ENCODE measurements at places on chromosomes 16 and 17.

- no peak for DNase-seq
Observed at GRCh38 chr17:18040261-18040858, 1.2 kb downstream of the GID4 start.

DNA sequence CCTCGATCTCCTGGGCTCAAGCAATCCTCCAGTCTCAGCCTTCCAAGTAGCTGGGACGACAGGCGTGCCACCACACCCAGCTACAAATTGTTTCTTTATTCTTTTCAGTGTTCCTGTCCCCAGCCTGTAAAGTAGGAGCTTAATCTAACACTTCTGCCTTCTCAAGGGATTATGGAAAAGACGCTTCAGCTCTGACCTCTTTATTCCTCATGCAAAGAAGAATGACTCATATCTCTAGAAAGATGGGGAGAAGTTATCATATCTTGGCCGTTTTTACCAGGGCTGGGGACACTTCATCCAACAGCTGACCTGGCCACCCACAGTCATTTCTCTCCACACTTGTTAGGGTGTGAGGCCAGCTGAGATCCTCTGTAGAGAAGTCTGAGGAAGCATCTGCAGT, 172.6 kb downstream of the HAPSTR1 start:
- DNase-seq: no peak

GRCh38 chr16:75083813-75084212, 32.8 kb downstream of the LDHD start:
- DNase-seq: no peak

- DNase-seq: no peak
Observed at GRCh38 chr16:88893127-88893968, 26.9 kb upstream of the PABPN1L start.

GRCh38 chr16:49857423-49858181, 1.7 kb upstream of the ZNF423 start:
- DNase-seq: peak; percentile 79

GRCh38 chr17:70618641-70619040, 449.3 kb downstream of the KCNJ2 start:
- no peak for DNase-seq

GRCh38 chr16:24748242-24748641, 18.8 kb downstream of the TNRC6A start:
- DNase-seq: peak; percentile 64

GRCh38 chr16:28321700-28322411, 29.5 kb downstream of the SBK1 start:
- DNase-seq: peak; percentile 65

- DNase-seq: no peak
Observed at GRCh38 chr17:29624586-29624985, 1.9 kb upstream of the CORO6 start.

GRCh38 chr17:28598389-28598788, 436 bp downstream of the SPAG5 start:
- DNase-seq: no peak

DNA sequence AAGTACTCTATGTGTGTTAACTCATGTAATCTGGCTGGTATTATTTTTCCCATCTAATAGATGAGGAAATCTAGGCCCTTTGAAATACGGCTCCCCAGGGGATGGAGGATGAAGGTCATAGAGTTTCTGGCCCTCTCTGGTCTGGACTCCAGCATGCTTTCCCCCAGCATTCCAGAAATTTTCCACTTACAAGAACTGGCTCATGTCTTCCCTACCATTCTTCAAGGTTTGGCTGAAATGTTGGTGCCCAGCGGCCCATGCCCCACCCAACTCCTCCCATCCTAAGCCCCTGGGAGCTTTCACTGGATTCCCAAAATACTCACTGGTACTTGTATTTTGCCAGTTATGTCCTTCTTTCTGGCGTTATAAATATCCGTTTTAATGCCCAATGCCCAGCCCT, 237.5 kb upstream of the NLRP1 start:
- no peak for DNase-seq

DNA sequence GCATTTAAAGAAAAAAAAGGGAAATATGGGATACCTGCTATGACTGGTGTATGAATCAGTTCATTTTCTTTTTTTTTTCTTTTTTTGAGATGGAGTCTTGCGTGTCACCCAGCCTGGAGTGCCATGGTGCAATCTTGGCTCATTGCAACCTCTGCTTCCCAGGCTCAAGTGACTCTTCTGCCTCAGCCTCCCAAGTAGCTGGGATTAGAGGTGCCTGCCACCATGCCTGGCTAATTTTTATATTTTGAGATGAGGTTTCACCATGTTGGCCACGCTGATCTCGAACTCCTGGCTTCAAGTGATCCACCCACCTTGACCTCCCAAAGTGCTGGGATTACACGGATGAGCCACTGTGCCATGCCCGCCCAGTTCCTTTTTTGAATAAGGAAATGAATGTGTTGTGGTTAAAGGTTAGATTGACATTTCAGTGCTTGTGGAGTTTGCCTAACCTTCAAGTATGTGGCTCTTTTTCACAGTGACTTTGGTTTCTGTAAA, 7.7 kb downstream of the HAPSTR1 start:
- peak; percentile 66 for DNase-seq

DNA sequence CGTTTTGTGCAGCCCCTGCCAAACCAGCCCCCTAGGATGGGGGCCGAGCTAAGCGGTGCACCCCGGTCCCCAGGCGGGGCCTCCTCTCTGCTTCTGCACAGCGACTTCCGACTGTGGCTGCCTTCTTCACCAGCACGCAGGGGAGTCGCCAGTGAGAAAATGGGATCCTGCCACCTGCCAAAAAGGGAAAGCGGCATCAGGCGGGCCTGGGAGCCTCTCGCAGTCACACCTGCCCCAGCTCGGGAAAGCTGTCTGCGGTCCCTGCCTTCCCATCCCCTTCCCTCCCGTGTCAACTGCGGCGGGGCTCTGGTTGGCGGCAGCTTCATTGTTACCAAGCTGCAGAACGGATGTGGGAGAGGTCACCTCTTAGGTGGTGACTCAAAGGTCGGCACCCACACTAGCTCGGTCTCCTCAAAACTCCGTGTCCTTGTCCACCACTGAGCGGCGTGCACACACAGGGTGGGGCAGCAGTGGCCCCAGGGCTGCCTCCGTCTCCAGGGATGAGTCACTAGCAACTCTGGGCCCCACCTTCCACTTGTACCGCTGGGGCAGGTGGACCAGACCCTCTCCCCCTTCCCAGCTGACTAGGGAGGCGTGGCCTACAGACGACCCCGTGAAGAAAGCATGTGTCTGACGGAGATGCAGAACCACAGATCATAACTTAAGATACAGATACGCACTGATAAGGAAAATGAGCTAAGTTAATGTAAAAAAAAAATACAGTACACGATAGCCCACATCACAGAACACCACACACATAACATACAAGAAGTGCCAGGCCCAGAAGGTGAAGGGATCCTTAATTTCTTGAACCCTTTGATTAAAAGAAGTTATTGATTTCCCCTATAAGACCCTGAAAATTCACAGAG, 1.5 kb upstream of the PCYT2 start:
- DNase-seq: peak; percentile 30

DNA sequence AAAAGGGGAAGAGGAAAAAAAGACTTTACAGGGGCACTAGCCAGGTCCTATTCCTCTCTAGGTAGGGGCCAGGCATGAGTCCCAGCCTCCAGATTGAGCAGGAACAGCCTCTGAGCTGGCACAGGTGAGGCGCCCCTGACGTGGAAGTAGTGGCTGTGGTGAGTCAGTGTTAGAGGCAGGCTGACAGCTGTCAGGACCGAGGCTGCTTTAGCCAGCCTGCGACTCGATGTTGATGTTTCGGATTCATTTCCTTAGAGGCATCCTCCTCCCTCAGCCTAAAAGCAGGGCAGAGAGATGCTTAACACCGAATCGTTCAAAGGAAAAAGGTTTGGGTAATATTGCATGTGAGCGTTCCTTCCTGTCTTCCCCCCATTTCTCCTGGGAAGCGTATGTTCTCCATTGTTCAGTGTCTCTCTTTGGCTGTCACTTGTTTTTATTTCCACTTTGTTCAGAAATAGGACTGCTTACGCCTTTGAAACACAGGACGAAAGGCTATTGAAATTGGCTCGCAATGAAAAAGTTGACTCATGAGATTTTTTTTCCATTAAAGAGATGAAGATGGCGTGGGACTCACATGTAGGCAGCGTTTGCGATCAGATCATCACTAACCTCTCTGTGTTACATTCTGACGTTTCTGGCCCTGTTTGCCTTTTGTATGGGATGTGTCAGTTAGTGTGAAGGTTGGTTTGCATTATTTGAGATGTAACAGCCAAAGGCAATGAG, 1.3 kb downstream of the KIAA0513 start:
- no peak for DNase-seq

DNA sequence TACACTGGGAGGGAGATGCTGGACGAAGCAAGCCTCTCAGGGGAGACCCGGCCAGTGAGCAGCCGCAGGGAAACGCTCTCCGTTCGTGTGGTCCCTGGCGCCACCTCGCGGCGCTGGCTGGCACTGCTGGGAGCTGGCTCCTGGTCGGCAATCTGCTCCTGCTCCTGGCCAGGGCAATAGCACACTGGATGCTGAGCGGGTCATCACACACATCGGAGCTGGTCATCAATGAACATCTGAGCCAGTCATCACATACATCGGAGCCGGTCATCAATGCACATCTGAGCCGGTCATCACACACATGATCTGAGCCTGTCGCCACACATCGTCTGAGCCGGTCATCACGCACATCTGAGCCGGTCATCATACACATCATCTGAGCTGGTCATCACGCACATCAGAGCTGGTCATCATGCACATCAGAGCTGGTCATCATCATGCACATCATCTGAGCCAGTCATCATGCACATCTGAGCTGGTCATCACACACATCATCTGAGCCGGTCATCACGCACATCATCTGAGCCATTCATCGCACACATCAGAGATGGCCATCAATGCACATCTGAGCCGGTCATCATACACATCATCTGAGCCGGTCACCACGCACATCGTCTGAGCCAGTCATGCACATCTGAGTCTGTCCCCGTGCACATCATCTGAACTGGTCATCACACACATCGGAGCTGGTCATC, 217.3 kb downstream of the RBFOX3 start:
- peak; percentile 77 for DNase-seq

GRCh38 chr17:48663134-48663924, 37.2 kb upstream of the HOXB9 start:
- DNase-seq: no peak

DNA sequence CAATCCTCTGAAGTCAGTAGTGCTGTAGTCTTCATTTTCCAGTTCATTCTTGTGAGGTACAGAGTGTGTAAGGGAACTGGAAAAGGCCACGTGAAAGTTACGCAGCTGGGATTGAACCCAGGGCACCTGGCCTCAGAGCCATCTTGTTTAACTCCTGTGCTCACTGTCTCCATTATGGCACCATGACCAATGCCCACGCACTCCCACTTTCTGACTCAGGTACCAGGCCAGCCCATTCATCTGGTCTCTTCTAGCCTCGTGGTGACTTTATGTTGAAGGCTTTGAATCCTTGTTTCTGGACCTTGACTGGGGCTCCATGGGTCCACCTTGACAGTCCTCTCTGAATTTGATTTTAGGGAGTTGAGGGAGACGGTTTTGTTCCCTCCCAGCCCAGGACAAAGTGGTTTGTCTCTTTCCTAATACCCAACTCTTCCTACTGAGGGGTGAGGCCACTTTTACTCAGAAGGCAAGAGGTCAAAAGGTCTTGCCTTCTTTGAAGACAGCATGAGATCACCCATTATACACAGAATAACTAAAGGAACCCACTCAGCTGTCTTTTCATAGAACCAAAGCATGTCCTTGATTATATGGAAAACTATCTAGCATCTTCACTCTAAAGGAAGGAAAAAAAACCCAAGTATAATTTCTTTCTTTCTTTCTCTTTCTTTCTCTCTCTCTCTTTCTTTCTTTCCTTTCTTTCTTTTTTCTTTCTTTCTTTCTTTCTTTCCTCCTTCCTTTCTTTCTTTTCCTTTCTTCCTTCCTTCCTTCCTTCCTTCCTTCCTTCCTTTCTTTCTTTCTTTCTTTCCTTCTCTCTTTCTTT, 50.0 kb downstream of the OTOA start:
- DNase-seq: no peak

DNA sequence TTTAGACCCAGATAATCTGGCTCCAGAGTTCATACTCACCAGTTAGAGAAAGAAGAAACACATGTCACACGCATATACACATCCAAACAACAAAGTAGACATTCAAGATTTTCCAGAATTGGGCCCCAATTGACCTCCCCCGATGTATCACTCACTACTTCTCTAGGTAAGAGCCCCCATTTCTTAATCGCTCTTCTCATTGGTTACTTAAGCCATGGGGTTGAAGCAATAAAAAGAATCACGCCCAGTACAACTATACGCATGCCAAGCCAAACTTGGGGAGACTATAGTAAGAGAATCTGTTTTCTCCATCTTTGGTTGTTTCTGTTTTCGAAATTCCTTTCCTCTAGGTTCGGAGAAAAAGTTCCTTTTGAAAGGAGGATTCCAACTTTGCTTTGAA, 565 bp downstream of the DDX52 start:
- DNase-seq: peak; percentile 54

DNA sequence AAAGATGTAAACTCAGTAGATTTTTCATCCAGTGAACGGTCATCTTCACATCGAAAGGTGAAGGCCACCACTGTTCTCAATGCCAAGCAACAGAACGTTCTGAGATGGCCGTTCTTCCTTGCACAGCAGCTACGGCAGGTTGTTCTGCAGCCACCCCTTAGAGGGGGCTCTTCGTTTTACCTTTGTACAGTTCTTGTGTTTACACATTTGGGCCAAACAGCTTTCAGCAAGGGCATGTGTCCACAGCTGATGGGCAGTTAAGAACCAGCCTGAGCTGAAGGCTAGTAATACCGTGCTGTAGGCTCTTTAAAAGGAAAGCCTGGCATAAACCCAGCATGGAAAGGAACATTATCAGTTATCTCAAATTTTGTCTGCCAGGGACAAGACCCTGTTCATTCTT, 15.9 kb downstream of the PLD6 start:
- DNase-seq: no peak

DNA sequence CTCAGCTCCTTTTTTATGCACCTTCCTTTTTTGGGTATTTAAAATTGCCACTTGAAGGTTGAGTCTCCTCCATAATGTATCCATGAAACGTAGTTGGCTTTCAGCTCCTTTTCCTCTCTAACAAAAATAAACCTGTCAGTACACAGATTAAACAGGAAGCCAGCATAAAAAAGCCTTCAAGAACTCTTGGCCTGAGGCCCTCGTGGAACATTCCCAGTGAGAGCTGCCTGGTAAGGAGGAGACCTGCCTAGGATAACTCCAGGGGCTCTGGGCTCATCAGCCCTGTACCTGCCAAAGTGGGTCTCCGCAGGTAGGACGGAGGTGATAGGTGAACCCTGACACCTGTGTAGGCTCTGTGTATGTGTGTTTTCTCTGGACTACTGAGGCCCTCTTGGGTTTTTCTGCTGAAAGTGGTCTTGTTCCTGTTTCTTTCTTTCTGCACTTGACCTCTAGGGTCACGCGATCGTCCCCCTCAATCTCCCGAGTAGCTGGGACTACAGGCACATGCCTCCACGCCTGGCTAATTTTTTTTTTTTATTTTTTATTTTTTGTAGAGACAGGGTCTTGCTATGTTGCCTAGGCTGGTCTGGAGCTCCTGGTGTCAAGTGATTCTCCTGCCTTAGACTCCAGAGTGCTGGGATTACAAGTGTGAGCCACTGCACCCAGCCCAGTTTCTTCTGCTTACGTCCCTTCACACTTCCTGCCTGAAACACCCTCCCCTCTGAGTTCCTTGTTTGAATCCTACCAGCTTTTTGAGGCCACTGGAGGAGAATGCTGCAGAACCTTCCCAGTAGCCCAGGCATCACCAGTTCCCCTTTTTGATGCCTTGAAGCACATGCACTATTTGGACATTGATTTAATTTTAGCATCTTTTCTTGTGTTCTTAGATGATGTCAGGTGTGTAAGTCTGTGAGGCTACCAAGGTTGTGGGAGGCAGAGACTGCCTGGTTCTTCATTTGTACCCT, 9.8 kb downstream of the PGS1 start:
- peak; percentile 76 for DNase-seq
